ENCODE measurements at places on chromosomes 11 and 22.

DNA sequence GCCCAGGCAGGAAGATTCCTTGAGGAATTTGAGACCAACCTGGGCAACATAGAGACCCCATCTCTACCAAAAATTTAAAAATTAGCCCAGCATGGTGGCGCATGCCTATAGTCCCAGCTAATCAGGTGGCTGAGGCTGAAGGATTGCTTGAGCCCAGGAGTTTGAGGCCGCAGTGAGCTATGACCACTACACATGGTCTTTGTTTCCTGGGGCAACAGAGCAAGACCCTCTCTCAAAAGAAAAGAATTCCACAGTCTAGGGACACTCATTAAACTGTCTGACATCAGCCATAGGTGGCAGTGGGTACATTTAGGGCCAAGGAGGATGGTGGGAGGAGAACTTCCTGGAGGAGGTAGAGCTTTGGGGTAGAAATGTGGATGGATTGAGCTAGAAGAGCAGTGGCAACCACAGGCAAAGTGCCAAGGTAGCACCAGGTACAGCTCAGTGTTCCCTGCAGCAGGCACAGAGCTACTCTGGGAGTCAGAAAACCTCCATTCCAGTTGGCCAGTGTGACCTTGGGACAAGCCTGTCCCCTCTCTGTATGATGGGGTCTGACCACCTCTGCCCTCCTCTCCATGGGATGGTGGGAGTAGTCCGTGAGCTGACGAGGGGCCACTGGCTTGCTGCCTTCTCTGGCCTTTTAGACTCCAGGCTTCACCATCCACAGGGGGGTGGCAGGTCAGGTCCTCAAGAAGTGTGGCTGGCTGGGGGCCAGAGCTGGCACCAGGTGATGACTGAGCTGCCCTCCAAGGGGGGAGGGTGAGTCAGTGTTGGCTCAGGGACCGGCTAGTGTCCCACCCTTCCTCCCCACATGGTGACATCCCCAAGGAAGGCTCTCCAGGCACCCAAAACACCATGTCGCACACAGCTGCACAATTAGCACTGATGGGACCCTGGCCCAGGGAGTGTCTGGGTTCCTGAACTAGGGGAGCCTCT lies 3.7 kb upstream of the CLCF1 start:
- no peak for DNase-seq

GRCh38 chr11:3623767-3624458 lies 17.9 kb downstream of the ART5 start:
- DNase-seq, result no peak

GRCh38 chr22:27850000-27850521 lies 48.5 kb upstream of the MN1 start:
- DNase-seq, result no peak

GRCh38 chr11:8426076-8426475 lies 162.4 kb upstream of the LMO1 start:
- no peak for DNase-seq

DNA sequence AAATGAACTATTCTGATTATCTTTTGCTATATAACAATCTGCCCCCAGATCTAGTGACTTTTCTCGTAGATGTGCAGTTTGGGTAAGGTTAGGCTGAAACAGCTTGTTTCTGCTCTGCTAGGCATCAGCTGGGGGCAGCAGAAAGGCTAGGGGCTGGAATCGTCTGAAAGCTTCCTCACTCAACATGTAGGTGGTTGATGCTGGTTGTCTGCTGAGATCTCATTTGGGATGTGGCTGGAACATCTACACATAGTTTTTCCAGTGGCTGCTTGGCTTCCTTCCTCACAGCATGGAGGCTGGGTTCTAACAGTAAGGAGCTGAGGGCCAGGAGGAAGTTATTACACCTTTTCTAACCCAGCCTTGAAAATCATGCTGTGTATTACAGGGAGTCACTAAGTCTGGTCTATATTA lies 30.2 kb downstream of the USP47 start:
- DNase-seq, result peak; percentile 28

DNA sequence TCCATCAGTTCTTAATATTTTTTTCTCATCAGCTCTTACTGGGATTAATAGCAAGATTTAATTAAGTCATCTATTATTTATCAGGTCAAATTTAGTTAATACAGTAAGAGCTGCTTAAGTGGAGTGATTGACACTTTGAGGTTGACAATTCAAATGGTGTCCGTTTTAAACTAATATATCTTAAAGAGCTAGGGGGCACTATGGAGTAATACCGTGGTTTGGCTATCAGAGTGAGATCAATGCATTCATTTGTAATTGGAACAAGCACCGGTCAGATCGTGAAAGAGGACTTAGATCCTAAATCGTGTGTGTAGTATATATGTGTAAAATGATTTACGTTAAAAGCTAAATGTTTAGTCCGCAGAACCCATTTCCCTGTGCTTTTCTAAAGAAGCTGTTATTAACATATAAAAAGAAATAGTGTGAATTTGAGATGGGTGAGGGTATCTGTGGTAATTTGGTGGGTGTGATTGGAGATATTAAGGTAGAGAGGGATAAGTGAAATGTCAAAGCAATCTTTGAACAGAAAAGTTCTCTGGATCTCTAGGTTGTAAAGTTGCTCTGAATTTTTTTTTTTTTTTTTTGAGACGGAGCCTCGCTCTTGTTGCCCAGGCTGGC lies 2.3 kb downstream of the SIK2 start:
- DNase-seq, result peak; percentile 40

DNA sequence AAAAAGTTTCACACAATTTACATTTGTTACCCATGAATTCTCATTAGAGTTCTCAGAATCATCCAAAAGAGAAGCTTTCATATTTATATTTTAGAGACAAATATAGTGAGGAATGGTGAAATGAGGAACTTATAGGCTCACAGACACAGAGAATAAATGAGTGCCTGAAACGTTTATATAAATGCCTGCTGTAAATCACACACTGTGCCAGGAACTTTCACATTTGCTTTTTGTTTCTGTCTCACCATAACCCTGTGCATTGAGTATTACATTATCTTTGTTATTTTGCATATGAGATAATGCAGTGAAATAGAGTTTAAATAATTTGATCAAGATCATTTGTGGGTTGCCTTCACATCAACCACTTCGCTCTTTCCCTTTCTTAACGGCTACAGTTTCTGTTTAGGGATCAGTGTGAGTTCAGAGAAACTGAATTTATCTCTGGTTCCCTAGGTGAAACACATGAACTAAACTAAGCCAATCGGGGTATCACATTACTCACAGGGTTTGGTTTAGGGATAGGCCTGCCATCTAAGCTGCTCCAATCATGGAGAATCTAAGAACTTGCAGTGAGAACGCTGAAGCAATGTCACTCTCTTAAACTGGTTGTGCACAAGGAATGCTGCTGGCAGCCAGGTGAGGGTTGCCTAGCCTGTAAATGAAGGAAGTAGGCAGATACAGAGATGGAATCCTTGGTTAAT lies 1339.2 kb upstream of the TENM4 start:
- DNase-seq, result no peak

DNA sequence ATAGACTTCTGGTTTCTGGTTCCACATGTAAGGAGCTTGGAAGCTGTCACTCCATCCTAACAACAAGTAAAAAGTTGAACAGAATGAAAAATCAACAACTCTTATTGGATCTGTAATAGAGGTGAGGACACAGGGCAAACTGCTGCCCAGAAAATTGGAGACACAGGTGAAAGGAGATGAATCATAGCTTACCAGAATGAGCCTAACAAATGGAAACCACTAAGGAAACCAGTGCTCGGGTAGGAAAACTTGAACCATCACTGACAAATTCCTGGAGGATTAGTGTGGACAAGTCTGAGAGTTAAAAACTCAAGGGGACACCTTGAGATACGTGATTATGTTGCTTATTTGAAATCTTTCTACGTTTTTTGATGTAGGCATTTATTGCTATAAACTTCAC lies 52.1 kb downstream of the GDPD4 start:
- DNase-seq, result peak; percentile 30

GRCh38 chr11:134956450-134957210 lies 544.6 kb upstream of the B3GAT1 start:
- DNase-seq, result no peak

DNA sequence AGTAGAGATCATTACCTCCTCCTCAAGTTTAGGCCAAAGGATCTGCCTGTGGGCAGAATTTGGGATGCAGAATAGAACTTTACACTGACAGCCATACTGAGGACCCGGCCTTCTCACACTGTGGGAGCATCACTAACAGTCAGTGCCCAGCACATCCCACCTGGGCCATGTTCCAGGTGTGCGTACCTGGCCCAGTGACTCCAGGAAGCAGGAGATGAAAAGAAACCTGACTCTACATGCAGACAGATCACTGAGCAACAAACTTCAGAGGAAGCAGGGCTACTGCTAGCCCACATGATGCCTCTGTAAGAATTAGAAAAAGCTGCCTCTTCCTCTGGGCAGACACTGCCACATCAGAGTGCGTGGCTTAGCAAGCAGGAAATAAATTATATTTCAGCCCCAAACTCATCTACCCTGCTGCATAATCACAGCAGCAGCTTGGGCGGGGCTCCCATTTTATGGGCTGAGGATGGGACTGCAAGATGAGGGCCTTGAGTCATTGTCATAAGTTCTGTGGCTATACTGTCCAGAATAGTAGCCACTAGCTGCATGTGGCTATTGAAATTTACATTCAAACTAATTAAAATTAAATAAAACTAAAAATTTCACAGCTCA lies 6.0 kb upstream of the LMO2 start:
- DNase-seq, result no peak

DNA sequence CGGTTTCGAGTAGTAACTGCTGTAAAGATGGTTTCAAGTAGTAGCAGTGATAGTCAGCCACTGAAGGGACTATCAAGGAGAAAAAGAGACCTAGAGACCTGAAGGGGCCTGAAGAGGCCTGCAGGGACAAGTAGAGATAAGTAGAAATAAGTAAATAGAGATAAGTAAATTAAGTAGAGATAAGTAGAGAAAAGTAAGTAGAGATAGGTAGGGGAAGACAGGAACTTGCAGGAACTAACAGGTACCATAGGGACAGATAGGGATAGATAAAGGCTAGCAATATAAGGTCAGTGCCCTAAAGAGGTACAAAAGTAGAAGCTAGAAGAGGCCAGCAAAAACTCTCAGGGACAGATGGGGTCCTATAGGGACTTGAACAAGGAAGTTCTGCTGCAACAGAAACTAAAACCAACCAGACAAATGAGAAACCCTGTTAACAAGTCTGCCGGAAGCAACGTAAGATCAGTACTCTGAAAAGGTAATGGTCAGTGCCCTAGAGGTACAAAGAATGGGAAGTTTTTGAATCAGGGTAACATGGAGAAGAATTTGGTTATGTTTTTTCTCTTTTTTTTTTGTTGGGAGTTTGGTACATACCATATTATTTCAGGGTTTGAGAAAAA lies 9.6 kb upstream of the SC5D start:
- DNase-seq, result no peak

DNA sequence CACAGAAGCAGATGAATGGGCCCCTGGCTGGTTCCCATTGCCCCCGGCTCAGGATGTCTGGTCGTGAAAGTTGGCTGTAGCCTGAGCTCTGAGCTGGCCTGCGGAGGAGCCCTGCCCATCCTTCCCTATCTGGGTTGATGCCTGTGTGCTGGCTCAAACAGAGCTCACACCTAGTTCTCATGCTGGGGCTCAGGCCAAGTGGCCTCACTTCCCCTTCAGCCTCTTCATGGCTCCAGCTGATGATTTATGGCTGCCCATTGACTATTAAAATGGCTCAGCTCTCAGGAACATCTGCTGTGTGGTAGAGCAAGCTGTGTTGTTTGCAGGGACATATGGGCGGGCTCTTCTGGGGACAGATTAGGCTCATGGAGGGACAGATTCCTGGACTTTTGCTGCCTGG lies 64.7 kb downstream of the ADAMTS15 start:
- DNase-seq, result peak; percentile 69

DNA sequence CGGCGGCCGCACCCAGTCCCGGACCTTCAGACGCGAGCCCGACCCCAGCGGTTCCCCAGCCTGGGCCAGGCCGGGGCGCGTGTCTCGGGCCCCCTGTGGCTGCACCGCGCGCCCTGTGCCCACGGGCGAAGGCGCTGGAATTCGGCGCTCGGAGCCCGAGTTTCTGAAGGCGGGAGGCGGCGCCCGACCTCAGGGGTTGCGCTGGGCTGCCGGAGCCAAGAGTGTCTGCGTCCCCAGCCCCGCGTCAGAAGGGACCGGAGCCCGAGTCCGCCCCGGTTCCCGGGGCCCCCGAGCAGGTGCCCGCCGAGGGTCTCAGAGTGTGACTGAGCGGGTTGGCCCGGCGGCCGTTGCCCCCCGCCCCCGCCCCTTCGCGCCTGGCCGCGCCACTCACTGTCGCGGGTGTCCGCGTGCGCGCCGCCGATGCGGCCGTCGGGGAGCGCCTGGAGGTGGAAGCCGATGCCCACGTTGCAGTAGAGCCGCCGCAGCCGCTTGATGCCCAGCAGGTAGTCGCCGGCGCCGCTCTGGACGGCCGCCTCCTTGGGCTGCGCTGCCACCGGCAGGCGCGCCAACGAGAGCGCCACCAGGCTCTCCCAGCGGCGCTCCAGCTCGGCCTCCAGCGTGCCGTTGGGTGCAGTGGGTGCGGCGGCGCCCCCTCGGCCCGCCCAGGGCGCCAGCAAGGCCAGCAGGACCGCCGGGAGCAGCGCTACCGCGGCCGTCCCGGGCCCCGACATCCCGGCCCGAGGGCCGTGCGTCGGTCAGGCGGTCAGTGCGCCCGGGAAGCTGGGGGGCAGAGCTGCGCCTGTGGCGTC lies 583 bp downstream of the FGF4 start:
- no peak for DNase-seq

- no peak for DNase-seq
Observed at GRCh38 chr11:60592601-60593000, 77.4 kb downstream of the MS4A13 start.

DNA sequence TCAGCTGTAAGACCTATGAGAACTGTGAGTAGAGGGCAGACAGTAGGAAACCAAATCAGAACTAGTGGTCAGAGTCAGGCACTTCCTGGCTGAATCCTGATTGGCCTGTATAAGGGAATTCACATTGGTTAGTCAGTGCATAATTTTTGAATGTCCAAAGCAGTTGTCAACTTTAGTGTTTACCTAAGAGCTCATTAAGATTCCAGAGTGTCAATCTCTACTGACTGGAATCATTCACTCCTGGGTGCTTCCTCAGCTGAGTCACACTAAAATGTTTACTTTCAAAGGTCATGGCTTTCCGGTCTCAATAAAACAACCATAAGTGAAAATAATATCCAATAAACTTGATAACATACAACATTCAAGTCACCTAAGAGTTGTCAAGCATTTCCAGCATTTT lies 306.1 kb downstream of the C11orf87 start:
- peak; percentile 11 for DNase-seq

- no peak for DNase-seq
Observed at GRCh38 chr11:118001494-118001971, 15.3 kb downstream of the IL10RA start.

GRCh38 chr11:120134106-120134930 lies 3.6 kb downstream of the TRIM29 start:
- DNase-seq, result no peak

DNA sequence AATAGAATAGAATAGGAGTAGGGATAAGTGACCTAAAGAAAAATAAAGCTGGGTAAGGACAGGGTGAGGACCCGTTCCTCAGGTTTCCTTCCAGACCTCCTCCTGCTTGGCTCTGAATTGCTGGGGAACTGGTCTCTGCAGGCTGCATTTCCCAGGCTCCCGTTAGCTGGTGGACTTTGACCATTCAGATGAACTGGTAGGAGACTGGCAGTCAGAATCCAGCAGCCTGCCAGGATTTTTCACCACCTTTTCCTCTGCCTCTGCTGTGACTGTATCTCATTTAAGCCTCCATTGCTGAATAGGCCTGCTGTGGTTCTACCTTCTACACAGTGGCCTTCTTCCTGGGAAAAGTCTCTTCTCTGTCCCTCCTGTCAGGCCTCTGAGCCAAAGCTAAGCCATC lies 24.6 kb upstream of the SMPD1 start:
- no peak for DNase-seq

Data from EH (cell line).